GM13977 (cell line): ENCODE measurements at places on chromosomes 12 and 14.

DNA sequence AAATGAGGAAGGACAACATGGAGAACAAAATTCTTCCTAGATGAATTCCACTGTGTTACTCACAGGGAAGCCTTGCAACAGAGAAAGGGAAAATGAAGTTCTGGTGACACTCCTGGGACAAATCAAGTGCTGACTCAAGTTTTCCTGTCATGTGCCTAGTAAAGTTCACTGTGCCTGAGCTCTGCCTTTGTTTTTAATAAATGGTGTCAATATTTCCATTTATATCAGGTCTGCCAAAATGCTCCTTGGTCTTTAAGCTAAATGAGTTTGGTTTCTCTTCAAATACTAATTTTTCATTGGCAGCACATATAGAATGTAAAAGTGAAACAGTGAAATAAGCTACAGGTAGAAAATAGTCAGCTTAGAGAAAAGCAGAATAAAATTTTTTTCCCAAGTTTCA, 33.0 kb downstream of the HIGD1C start:
- DNase-seq, result no peak

- no peak for DNase-seq
These were observed 227.1 kb downstream of the C12orf50 start for GRCh38 chr12:87801860-87802720.

- DNase-seq, result no peak
These were observed 1196.5 kb downstream of the GALC start for GRCh38 chr14:86796221-86797074.

GRCh38 chr12:31482816-31483215, 108.1 kb downstream of the DENND5B start:
- DNase-seq, result no peak

GRCh38 chr12:124388679-124389137, 93.8 kb downstream of the RFLNA start:
- peak; percentile 64 for DNase-seq

DNA sequence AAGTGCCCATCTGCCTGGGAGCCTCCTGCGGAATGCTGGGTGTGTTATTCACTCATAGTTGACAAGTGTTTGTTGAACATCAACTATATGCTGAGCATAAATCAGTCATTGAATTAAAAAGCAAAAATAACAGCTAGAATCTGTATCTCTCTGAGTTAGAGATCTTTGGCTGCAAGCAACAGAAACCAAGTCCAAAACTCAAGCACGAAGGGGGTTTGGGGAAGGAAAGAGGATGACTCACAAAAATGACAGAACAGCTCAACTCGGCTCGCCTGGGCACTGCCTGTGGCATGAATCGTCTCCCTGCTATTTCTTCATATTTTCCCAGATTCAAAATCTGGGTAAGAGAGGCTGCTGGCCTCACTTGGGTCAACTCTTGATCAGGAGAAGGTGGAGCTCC, 72.6 kb upstream of the NCOR2 start:
- DNase-seq, result no peak

DNA sequence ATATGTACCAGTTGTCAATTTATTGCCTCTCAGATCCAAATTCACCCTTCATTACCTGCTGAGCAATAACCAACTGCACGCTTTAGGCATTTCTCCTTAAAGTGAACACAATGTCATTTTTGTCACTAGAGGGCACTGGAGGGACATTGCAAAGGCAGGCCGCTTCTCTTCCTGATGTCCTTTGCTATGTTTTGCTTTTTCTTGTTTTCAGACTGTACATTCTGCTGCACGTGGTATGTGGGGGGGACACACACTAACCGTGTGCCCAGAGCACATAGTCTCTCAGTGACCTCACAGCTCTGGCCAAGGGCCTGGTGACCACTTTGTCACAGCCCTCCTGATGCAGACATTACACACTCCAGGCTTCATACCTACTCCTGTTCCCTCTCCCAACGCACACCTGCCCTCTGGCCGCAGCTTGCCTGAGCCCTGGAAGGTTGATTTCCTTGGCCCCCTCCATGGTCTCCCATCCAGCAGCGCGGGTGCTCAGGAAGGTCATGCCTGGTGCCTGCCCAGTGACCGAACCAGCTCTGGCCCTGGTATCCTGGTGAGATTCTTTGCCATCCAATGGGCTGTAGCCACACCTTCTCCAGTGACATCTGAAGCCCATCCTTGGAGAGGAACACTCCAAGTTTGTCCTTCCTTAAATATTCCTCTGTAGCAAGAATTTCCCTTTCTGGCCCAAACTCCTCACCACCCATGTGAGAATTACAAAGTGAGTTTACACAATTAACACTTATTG, 39.9 kb downstream of the MYO1H start:
- no peak for DNase-seq

- no peak for DNase-seq
These were observed 640 bp upstream of the G2E3 start for GRCh38 chr14:30558362-30558674.

- DNase-seq, result no peak
These were observed 116.3 kb upstream of the FKBP4 start for GRCh38 chr12:2678426-2678825.

- DNase-seq, result no peak
These were observed 69.8 kb upstream of the IFNG-AS1 start for GRCh38 chr12:67919406-67919805.

DNA sequence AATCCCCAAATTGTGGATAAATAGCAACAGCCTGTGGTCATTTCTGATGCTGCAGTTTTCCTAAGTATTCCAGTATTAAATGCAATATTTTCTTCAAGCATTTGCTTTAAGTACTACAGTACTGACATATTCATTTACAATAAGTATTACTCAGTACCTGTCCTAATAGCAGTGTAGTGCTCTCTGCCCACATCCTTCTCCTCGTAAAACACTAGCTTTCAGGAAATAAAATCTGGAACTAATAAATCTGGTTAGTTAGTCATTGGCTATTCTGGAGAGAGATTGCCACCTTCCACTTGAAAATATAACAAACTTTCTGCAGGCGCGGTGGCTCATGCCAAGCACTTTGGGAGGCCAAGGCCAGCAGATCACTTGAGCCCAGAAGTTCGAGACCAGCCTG, 441.5 kb downstream of the PRKD1 start:
- no peak for DNase-seq

GRCh38 chr14:96567289-96567899, 65.2 kb downstream of the PAPOLA start:
- no peak for DNase-seq

DNA sequence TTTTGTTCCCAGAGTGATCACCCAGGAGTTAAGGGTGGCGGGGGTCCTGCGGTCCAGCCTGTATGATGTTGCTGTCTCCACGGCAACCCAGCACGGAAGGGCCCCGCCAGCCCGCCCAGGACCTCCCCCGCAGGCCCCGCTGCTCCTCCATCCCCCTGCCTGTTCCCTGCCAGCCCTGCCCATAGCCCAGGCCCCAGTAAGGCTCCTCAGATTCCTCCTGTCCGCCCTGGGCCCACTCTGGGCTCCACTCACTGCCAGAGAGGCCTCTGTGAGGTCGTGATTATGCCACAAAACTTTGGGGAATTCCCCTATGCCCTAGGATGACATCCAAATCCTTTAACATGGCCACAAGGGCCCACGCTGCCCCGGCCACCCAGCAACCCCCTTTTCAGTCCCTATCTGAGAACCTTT, 20.8 kb downstream of the HSP90AA1 start:
- DNase-seq, result no peak

GRCh38 chr14:72126561-72126960, 194.3 kb downstream of the RGS6 start:
- no peak for DNase-seq

DNA sequence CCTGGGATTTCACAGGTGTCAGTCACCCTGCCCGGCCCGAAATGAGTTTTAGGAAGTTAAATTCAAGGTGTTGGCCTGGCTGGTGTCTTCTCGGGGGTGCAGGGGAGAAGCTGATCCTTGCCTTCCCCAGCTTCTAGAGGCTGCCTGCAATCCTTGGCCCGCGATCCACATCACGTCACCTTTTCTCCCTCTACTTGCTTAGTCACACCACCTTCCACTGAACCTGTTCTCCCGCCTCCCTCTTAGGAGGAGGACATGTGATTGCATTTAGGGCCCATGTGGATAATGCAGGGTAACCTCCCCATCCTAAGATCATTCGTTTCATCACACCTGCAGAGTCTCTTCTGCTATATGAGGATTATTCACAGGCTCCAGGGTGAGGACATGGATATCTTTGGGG, 25.4 kb upstream of the ATXN2 start:
- no peak for DNase-seq

GRCh38 chr12:7439579-7440505, 4.1 kb downstream of the CD163L1 start:
- no peak for DNase-seq

GRCh38 chr12:79296133-79296532, 394.6 kb downstream of the PAWR start:
- DNase-seq, result no peak

DNA sequence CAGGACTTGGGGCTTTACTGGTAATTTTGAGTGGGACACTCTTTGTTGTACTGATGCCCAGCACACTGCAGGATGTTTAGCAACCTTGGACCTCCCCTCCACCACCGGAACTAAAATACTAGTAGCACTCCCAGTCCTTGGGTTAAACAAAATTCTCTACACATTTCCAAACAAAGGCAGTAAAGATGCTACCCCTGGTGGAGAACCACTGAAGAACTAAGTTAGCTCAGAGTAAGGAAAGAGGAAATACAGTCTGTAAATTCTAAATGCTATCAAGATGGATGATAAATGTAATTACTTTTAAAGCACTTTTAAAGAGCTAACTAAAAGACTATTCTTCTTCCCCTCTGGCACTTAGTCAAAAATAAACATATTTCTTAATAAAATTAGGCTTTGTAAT, 64.1 kb downstream of the LRP6 start:
- no peak for DNase-seq

- DNase-seq, result peak; percentile 53
These were observed 1.4 kb downstream of the TMTC1 start for GRCh38 chr12:29782285-29782870.

DNA sequence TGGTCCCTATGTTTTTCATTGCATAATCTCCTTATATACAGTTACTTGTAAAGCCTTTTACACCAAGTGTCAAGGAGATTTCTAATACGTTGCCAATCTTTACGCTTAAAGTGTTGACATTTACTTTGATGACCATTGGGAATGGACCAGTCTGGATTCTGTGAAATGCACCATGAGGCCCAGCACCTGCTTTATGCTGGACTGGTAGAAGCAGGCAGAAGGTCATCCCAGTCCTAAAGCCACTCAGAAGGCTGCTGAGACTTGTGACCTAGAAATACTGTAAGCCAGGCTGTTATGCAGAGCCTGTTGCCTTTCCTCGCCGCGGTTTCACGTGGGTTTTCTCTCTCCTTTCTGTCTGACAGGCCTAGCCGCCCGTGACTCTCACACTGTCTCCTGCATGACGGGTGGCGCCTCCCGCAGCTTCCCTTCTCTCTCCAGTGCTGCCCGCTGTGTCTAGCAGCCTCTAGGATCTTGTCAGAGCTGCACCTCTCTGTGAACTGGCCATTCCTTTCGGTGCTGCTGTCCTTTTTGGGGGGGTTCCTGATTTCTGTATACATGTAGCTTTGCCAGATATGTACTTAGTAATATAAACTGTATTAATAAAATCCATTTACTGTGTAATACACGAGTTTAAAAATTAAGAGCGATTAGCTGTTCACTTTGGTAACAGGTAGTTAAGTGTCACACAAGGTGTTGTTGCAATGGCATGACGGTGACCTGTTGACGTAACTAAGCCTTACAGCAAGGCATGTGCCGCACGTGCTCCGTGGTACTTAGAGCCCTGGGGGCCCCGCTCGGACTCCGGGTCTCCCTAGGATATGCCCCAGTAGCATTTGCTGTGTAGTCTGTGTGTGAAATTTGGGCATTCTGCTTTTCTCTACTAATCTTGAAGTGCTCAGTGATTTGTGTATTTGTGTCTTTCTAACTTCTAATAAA, 29.7 kb downstream of the XRCC3 start:
- no peak for DNase-seq

GRCh38 chr14:33814010-33814409, 136.9 kb downstream of the EGLN3 start:
- DNase-seq, result no peak

GRCh38 chr14:37596790-37597472, 1.5 kb downstream of the TTC6 start:
- peak; percentile 32 for DNase-seq

GRCh38 chr12:124592050-124592449, 24.6 kb upstream of the NCOR2 start:
- no peak for DNase-seq

DNA sequence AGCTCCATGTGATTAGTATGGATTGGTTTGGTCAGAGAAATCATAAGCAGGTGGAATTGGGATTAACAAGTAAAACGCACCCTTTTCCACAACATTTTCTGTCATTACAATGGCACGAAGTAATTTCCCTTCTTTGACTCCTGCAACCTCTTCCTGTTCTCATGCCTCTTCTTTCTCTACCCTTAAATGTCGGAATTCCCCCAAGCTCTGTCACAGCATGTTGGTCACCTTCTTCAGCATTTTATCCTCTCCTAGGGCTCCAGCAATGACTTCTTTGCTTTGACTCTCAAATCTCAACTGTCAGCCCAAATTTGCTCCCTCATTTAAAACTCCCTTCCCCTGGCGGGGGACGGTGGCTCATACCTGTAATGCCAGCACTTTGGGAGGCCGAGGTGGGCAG, 5.3 kb upstream of the GRIP1 start:
- no peak for DNase-seq

GRCh38 chr12:113170926-113171325, 14.4 kb downstream of the DDX54 start:
- peak; percentile 69 for DNase-seq

DNA sequence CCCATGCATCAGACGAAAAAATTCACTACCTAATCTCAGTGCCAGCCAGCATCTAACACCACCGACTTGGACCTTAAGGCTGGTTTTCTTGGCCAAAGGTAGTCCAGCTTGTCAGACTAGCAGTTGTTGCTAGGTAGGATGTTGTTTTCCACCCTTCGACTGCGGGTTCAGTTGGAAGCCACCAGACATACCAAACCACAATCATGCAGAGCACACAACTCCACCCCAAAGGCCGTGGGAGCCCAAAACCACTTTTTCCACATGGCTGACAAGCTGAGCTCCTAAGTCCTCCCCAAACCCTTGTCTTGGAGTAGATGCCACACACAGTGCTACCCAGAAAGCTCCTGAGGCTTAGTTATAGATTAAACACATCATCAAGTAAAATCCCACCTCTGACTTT, 46.8 kb downstream of the LRIG3 start:
- DNase-seq, result no peak

DNA sequence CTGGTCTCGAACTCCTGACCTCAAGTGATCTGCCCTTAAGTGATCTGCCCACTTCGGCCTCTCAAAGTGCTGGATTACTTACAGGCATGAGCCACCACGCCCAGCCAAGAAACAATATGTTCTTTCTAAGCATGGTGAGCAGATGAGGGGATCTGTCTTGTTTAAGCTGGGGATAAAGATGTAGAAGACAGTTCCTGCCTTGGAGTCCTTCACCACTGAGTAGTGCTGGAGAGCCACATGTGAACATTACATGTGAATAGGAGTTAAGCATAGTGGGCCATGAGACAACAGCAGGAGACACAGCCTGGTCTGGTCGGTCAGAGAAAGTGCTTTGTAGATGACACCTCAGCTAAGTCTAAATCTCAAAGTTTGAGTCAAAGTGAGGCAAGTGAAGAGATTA, 26.0 kb downstream of the TMBIM6 start:
- DNase-seq, result no peak

- peak; percentile 7 for DNase-seq
These were observed 2.4 kb downstream of the CEP83 start for GRCh38 chr12:94457311-94457710.
